ENCODE measurements at places on chromosomes 16 and 17.

GRCh38 chr17:21280081-21280518 lies 4.4 kb upstream of the MAP2K3 start:
- DNase-seq, result peak; percentile 92

- DNase-seq, result no peak
Measured at GRCh38 chr17:75191584-75191983, 8.8 kb upstream of the SUMO2 start.

GRCh38 chr16:21645261-21645721 lies 7.1 kb downstream of the IGSF6 start:
- DNase-seq, result no peak

- DNase-seq, result peak; percentile 4
Measured at GRCh38 chr16:53131363-53132071, 76.7 kb downstream of the CHD9 start.

- DNase-seq, result no peak
Measured at GRCh38 chr16:79623062-79623461, 22.5 kb upstream of the MAF start.

DNA sequence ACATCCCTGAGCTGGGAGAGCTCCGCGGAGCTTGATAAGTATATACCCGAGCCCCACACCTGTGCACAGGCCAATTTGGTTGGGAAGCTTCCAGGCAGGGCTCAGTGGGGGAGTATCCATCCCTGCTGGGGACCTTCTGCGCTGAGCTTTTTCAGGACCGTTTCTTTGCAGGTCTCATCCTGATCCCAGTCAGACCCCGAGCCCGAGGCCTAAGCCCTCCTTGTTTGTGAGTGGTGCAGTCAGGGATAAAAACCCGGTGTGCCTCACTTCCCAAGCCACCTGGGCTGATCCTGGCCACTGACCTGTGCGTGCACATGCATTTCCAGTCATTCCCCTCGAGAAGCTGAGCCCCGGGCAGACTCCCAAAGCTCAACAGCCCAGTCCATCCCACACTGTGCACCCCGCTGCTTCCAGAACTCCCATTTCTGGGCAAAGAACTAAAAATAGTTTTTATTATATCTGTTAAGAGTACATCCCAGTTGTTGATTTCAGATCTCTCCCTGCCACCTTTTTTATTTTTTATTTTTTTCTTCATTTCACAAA lies 27.3 kb upstream of the NAT9 start:
- no peak for DNase-seq

DNA sequence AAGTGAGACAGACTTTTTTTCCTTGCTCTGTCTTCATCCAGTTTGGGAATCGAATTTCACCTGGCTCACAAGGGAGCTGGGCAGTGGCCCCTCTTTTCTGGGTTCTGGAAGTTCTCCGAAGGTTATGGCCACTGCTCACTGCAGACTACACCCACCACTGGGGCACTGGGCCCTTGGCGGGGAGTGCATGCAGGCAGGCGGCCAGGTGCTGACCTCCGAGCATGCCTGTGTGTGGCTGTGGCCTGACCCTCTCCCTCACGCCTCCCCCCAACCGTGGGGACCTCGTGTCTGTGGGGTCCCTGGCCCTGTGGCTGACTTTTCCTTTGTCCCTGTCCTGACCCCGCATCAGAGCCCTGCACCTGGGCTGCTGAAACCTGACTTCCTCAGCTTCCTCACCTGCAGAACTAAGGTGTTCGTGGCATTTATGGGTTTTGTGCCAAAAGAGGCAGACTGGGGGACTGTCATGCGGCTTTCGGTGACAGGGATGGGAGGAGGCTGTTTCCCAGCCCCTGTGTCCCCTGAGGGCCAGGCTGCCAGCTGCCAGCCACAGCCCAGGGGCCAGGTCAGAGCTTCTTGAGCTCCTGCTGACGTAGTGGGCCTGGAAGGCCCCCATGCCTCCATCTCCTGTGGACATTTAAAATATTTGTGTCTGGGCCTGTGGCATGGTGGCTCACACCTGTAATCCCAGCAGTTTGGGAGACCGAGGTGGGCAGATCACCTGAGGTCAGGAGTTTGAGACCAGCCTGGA lies 21.4 kb downstream of the ASPSCR1 start:
- DNase-seq, result no peak

- DNase-seq, result no peak
Measured at GRCh38 chr17:67377488-67378453, 690 bp downstream of the PITPNC1 start.

DNA sequence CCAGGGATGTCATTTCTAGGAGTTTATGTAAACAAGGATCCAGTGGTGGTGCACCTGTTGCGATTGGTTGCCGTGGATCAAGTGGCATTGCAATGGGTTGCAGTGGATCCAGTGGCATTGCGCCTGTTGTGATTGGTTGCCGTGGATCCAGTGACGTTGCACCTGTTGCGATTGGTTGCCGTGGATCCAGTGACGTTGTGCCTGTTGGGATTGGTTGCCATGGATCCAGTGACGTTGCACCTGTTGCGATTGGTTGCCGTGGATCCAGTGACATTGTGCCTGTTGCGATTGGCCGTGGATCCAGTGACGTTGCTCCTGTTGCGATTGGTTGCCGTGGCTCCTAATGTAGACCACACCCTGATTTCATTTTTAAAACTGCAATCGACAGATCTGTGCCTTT lies 56.2 kb upstream of the CRISPLD2 start:
- no peak for DNase-seq

DNA sequence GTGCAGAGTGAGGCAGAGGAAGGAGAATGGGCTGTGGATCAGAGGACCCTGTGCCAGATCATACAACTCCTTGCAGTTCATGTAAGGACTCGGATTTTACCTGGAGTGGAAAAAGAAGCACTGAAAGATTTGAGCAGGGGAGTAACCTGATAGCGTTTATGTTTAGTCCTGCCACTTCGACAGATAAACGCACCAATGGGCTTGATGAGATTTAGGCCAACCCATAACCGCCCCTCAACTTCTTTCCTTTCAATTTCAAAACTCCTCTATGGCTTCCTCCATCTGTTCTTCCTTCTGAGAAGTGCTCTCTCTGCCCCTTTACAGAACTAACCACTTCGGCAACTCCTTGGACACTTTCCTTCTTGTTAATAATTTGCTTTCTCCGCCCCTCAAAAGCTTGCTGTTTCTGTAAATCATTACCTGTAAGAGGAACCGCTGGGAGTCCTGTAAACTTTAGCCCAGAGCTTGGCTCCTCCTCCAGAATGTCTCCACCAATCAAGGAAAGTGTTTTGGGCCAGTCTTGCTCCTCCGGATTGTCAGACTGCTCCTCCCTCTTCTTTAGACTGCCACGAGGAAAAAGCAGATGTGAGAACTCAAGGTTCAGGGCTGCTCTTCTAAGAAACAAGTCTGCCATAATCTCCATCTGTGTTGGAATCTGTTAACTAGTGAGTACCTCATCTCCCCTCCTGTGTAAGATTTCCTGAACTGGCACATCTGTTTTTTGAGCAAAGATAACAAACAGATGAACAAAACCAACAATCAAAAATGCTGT lies at the start of gene ACSM3:
Gene ACSM3, plus strand, starts transcription at position 554 of the 772 bp plus-strand sequence. CDS start 6,021 bp downstream, outside the sequence.
- peak; percentile 45 for DNase-seq

DNA sequence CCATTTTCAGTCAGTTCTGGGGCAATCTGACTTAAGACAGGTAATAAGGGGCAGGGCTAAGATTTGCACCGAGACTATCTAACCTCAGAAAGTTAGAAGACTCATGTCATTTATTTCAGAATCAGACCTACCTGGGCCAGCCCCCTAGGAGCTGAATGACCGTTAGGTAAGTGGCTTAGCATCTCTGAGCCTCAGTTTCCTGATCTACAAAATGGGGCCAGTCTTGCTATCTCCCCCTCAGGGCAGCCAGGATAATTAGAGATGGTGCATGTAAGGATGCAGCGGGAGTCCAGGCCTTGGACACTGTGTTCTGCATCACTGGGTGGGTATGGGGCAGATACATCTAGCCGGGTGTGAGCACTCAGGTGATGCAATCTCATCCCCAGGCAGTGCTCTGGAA lies 10.4 kb upstream of the METTL22 start:
- DNase-seq, result no peak

DNA sequence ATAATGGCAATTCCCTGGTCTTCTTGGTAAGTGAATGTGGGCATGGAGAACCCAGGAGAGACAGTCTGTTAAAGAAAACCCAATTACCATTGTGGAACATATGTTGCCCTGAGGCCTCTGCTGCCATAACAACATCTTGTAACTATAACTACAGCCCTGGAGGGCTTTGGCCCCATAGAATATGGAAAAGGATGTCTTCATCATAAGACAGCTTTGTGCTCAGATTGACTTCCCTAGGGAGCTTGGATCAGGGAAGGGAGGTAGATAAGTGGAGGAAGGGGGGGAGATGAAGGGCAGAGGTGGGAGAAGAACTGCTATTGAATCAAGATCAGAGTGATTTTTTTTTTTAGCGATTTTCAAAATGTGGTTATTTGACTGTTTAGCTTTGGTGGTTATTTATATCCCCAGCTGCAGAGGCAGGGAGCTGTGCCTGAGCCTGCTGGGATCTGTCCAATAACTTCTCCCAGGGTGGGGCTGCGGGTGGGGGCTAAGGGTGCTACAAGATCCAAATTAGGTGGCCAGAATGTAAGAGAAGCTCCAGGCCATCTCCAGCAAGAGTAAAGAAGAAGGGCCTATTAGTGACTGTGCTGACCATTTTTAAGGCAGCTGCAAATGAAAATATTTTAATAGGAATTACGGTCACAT lies 5.3 kb upstream of the KAT7 start:
- DNase-seq, result no peak

DNA sequence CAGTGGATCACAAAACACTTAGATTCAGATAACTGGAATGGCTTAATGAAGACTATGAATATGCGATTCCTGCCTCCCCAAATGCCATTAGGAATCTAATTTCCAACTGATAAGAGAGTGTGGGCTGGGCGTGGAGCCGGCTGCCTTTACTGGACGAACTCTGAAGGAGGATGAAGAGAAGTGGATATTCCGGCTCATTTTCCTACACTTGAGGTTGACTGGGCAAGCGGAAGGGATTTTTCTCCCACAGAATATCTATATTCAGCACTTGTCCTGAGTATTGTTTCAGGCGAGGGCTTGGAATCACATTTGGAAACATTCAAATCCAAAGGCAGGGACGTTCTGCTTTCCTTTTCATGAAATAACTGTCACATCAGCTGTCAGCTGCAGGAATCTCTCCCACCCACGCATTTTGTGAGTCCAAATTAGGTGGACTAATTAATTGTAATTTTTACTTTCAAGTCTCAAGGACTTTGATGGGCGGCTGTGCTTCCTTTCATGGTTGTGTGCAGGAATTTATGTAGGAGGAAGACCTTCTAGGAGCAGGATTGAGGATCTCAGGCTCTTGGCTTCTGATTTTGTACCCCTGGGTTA lies 138.5 kb downstream of the PITPNC1 start:
- no peak for DNase-seq

DNA sequence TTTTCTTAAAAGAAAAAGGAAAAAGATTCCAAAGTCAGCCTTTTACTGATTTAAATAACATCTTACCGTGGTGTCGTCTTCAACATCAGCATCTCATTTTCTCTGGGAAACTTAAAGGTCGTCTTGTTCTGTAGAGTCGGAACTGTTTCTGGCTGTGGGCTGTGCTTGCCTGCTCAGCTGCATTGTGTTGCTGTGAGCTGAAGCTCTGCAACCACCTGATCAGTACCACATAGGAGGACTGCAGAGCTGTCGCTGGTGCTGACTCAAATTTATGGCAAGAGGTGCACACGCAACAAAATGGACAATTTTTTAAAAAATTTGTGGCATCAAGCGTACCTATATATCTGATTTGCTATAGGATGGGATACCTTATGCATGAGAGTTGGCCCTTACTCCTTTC lies at the start of gene OMG:
Gene OMG, minus strand, starts transcription at position 150 of the 400 bp plus-strand sequence. CDS start 908 bp downstream, outside the sequence.
- DNase-seq, result peak; percentile 46

DNA sequence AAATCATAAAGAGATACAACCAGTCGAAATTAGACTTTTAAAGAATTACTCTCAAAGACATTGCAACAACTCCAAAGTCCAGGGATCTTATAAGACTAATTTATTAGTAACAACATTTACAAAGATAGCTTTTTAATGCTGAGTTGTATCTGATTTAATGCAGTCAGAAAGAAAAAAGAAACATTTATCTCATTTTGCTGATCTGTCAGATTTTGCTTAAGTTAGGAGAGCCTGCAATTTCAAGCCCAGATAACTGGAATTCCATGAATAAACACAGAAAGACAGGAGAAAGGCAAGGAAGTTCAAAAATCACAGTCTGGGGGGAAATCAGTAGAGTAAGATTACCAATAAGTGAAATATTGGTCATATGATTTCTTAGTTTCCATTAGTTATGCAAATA lies 22.9 kb downstream of the SLFN11 start:
- no peak for DNase-seq

DNA sequence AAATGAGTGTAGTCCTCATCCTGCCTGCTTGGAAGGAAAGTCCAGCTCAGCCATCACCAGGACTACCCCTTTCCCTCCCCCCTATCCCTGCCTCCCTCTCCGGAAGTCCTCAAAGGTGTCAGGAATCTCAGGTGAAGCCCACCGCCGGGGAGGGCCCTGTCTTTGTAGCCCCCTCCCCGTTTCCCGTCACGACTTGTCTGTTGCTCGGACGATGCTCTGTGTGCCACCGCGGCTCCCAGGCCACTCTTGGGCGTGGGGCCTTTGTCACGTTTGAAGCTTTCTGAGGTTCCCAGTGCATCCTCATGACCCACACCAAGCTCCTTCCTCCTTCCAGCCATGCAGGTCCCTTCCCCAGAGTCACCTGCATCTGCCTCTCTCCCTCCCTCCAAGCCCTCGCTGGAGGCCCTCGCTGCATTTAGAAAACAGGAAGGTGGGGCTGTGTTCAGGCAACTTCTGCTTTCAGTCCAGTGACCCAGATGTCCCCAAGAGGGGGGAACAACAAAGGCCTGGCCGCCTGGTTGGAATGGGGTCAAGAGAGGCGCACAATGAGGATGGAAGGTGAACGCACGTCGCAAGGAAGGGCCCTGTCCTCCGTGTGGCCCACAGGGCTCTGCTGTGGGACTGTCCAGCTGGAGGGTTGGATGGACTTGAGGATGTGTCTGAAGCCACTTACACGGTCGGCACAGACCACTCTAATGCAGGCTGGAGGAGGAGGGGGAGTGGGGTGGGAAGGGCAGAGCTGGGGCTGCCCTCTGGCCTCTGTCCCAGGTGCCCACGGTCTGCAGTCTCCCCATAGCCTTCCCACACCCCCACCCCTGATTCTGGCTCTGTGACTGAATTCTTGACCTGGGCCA lies 59.9 kb downstream of the OR1D5 start:
- DNase-seq, result no peak

DNA sequence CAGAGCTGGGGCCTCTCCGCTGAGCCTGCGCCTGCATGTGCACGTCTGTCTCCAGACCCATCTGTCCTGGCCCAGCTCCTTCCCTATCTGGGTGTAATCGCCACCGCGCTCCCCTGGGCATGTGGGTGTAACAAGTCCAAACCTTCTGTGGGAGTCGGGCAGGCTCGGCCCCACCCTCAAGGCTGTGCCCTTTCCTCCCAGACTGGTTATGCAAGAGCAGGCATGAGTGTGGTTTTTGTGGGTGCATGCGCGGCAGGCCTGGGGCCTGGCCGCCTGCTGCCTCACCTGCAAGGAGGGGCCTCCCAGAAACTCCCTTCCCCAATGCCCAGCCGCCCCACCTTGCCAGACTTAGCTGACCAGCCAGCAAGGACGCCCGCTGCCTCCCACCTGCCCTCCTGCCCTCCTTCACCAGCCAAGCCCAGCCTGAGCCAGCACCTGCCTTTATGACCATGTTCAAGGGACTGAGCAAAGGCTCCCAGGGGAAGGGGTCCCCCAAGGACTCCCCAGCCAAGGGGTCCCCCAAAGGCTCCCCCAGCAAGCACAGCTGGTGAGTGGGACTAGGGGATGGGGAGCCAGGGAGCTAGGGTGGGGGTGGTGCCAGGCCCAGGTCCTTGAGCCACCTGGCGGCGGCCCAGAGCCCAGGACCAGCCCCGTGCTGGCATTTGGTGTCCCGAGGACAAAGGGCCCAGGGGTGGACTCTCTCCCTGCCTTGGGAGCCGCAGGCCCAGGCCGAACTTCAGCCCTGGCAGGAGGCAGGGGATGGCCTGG lies at the start of gene EVPLL:
Gene EVPLL, plus strand, starts transcription at position 342 of the 768 bp plus-strand sequence. CDS start 3,160 bp downstream, outside the sequence.
- no peak for DNase-seq
